ENCODE measurements at places on chromosomes 3 and 15.

GRCh38 chr3:3705090-3705775 is 94.0 kb upstream of the LRRN1 start:
- no peak for DNase-seq

- DNase-seq = peak; percentile 86
Observed at GRCh38 chr3:120153294-120153693, 59.0 kb upstream of the GSK3B start.

DNA sequence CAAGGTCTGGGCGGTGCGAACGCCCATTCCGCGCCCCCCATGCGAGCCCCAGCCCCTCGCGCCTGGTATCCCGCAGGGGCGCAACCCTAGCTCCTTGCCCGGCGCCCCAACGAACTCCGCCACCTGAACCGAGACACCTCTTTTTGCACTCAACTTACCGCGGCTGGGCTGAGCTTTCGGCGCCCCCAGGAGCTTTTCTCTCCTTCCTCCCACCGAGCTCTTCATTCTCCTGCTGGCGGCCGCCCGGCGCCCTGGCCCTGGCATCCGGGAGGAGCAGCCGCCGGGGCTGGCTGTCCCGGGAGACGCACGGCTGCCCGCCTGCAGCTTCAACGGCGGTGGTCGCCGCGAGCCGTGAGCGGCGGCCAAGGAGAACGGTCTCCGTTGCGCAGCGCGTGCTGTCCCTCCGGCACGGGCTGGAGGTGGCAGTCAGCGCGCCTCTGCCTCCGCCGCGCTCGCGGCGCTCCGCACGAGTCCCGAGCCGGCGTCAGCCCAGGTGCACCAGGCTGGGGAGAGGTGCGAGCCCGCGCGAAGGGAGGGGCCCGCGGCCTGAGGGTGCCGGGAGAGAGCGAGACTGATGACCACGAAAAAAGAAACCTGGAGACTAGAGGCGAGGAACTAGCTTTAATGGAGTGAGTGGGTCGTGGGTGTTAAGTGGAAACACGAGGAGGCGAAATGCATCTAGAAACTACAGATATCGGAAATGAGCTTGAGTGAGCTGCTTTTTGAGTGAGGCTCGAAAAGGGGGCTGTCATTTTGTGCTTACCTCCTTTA is 621.5 kb upstream of the ZNF385D start:
- DNase-seq = no peak

- no peak for DNase-seq
Observed at GRCh38 chr3:16520970-16521881, 7.7 kb upstream of the RFTN1 start.

- DNase-seq = no peak
Observed at GRCh38 chr3:134803051-134803505, 8.0 kb downstream of the EPHB1 start.

DNA sequence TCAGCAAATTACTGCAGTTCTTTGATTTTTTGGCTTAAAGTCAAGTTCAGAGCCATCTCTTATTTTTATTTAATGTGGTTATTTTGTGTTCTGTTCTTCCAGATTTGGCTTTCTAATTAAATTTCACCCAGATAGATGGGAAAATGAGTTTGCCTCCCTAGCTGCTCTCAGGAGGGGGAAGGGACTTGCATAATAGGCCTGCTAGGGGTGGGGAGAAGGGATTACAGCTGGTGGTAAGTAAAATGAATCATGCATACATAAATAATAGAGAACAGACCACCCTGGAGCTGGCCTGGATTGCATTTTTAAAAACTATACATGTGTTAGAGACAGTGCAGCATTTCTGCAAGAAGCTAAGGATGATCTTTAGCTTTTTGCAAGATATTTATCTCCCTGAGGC is 3.9 kb upstream of the PXYLP1 start:
- DNase-seq = no peak

GRCh38 chr3:198046120-198046857 is 86.3 kb downstream of the LMLN start:
- no peak for DNase-seq

DNA sequence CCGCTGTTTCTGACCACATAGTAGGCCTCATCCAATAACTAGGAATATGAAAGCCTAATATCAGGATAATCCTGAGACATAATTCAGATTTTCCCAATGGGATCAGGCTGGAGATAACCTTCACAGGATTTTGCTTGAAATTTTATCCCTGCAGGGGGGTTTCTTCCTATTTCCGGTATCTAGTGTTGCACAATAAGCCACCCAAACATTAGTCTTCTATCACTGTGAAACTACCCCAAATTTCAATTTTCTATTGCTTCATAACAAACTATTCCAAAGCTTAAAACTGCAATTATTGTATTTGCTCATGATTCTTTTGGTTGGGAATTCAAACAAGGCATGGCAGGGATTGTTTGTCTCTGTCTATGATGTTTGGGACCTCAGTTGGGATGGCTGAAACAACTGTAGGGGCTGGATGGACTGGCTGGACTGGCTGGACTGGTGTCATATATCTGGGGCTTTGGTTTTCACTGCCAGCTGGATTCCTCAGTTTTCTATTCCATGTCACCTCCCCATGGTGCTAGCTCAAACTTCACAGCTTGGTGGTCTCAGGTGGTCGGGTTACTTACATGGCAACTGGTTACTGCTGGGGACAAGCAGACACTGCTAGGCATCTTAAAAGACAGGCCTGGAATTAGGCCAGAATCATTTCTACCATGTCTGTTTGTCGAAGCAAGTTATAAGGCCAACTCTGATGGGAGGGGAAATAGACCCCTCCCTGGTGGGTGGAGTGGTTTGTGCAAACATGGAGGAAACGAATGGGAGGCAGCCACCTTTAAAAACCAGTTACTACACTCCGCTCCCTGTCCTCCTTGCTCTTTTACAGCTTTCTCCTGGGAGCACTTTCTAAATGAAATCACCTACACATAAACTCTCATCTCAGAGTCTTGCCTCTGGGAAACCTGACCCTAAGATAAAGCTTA is 88.2 kb upstream of the STT3B start:
- DNase-seq = no peak

- DNase-seq = no peak
Observed at GRCh38 chr3:21786438-21786797, 35.4 kb upstream of the ZNF385D start.

DNA sequence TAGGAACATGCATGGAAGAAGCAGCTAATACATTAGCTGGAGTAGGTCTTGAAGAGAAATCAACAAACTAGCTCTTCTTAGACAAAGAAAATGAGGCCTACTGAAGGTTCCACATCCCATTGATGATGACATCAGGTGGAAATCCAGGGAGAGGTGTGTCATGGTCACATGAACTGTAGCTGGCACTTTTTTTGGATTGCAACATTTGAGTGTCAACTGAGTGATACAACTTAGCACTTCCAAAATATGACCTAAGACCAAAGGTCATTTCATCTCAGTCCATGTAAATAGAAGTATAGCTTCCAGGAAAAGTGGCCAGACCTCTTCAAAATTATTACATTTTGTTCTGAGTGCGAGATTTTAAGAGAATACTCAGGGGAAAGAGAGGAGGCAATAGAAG is 117.2 kb upstream of the MEIS2 start:
- DNase-seq = no peak

- DNase-seq = no peak
Observed at GRCh38 chr15:83919319-83919830, 265.5 kb downstream of the ADAMTSL3 start.

DNA sequence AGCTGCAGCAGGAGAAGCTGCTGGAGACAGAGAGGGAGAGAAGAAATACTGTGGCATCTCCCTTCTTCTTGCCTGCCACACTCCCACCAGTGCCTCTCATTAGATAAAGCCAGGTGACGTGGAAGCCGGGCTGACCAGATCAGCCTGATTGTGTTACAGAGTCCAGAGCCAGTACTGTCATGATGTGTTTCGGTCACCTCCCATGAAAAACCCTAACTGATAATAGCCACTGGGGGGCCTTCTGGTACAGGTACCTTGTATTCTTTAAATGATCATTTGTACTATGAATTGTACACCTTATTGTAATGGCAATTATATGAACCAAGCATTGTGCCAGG is 125.8 kb upstream of the TMEM108 start:
- no peak for DNase-seq
